ENCODE measurements at places on chromosomes 4 and X. TPM values are rescaled to one million over a fixed set of nuclear protein-coding genes. Genes with fewer than 3 reads are reported as not detected.

DNA sequence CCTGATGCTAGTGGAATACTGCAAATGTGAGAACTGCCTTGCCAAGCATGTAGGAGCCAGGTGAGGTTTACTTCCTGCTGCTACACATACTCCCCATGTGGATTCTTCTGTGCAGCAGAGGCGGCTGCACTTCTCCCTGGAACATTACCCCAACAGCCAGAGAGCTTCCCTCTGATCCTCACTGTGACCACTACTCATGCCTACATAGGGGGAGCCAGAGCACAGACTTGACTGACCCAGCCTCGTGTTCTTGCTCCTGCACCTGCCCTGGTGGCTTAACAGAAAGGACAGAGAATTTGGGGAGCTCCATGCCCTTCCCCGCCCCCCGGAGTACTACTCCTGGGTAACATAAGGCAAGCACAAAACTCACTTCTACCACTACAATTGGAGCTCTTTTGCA is 38.4 kb downstream of the UGT2A2 start:
- DNase-seq: no peak

DNA sequence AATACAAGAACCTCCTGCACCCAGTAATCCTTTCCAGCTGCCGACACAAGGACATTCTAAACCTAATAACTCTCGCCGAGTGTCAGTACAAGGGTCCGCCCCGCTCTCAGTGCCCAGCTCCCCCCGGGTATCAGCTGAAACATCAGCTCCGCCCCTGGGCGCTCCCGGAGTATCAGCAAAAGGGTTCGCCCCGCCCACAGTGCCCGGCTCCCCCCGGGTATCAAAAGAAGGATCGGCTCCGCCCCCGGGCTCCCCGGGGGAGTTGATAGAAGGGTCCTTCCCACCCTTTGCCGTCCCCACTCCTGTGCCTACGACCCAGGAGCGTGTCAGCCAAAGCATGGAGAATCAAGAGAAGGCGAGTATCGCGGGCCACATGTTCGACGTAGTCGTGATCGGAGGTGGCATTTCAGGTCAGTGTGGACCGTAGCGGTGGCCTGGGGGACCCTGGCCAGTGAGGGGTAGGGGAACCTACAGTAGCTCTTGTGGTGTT is at the start of gene MAOA:
Gene MAOA (plus strand): TSS at position 295 of the 490 bp plus-strand sequence. CDS start 43 bp downstream, at position 338.
- peak; percentile 92 for DNase-seq

GRCh38 chr4:125346616-125347015 is 31.9 kb downstream of the FAT4 start:
- DNase-seq: no peak

DNA sequence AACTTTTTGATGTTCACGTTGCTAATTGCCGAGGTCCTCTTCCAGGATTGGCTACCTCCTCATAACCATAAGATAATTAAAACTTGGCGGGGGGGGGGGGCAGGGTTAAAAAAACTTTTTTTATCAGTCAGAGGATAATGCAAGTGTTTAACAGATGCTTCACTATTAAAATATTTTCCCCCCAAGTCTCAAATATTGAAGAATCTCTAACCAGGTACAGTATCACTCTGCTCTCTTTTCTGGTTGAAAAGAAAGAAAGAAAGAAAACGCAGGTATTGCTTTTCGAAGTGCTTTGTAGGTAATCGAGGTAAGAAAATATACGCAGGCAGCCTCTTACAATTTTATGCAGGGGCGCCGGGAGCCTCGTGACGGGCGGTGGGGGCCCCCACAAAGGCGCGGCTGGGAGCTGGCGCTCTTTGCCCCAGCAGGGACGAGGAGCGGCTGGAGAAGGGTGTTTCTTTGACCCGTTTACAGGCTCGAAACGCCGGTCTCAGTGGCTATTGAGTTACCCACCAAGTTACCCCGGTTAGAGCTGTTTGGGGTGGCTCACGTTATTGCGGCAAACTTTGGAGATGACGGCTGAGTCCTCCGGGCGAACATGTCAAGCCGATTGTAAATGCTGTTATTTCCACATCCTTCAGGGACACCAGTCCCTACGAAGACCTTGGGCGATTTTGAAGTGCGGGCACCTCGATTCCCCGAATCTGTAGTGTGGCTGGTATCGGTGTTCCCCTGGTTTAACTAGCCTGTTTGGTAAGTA is 477 bp upstream of the HAND2 start:
- no peak for DNase-seq

- DNase-seq: no peak
Measured at GRCh38 chr4:16116493-16116990, 32.7 kb upstream of the PROM1 start.

- DNase-seq: peak; percentile 75
Measured at GRCh38 chr4:153142700-153143438, 61.4 kb upstream of the TRIM2 start.

DNA sequence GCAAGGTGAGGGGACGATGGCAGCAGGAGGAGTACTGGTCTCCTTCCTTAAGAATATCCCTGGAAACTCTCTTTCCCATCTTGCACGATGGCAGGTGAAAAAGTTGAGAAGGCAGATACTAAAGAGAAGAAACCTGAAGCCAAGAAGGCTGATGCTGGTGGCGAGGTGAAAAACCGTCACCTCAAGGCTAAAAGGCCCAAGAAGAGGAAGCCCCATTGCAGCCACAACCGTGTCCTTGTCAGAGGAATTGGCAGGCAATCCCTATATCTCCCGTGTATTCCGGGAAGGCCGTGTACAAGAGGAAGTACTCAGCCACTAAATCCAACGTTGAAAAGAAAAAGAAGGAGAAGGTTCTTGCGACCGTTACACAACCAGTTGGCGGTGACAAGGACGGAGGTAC is 40.0 kb downstream of the CRLF2 start:
- DNase-seq: no peak

- no peak for DNase-seq
Measured at GRCh38 chr4:94961420-94961819, 203.7 kb downstream of the BMPR1B start.

GRCh38 chr4:123524958-123525628 is 128.5 kb downstream of the SPRY1 start:
- no peak for DNase-seq

DNA sequence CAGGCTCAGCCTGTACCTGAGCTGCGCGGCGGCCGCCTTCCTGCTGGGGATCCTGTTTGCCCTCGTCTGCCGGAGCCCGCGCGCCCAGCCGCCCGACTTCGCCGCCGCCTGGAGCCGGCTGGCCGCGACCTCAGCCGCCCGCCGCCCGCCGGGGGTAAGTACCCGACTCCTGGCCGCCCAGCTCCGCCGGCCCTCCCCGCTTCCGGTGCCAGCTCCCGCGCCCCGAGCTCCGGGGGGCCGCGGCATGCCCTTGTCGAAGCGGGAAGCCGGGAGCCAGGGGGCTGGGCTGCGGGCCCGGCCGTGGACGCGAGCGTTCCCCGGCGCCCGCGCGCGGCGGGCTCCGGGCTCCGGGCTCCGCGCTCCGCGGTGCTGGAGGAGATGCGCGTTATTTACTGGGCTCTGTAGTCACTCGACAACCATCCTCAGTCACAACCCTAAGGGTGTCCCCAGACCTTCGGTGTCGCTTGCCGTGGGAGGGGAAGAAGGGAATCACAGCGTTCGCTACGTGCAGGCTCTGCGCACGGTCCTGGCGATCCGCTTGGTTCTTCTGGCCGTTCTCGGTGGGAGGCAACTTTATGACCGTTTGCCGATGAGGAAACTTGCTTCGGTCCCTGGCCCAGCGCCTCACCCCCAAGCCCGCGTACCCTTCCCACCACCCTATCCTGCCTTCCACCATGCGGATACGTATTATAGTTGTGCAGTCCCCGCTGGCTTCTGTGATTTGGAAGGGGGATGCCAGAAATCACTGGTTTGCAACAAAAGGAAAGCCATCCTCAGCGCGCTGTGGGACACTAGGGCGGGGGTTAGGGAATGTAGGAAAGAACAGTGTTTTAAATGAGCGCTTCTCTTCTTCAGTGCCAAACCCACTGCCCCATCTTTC is 944 bp downstream of the SNX25 start:
- DNase-seq: peak; percentile 71

GRCh38 chrX:40096395-40097091 is 1.2 kb downstream of the BCOR start:
- peak; percentile 76 for DNase-seq

DNA sequence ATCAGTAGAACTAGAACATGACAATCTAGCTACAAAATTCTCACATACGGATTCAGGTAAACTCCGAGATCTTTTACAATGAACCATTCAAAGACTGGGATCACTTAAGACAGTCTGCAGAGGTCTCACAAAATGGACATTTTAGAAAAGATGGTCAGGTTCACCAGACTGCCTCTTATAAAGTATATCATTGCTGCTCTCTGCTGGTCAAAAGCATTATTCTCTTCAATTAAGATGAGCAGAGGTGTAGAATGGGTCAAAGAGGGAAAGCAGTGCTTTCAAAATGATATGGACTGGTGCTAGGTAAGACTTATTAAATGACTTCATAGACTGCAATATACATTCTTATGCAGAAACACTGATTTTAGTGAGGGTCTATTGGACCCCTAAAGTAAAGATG is 434.7 kb downstream of the PACRGL start:
- no peak for DNase-seq

GRCh38 chr4:179751669-179752068 is 2309.4 kb upstream of the AGA start:
- DNase-seq: no peak

DNA sequence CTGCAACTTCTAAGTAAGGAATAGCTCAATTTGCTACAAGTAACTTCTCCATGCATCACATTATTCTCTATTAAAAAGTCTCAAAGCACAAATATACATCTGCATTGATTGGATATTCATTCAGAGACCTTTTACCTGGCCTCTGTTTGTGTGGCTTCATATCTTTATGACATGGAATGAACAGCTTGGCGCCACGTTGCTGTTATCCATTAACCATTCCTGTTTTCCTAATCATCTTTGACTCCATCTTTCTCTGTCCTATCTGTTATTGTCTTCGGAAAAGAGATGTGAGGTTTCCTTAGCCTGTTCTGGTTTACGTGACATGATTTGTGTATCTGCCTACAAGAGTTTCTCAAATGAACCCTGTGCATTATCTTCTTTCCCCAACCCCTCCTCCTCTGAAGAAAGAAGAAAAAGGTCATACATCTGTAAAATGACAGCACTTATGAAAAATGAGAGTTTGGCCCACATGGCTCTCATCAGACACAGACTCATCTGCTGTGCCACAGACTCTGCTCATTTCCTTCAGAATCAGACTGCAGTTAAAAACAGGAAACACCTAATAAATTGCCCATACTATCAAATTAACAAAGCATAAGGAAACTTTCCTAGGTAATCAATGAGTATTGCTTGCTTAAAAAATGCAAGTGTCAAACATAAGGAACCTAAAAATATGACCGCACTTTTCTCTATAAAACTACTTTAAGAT is 347.6 kb upstream of the FAM241A start:
- DNase-seq: no peak

- DNase-seq: peak; percentile 30
Measured at GRCh38 chr4:25970226-25970675, 56.2 kb downstream of the SMIM20 start.

DNA sequence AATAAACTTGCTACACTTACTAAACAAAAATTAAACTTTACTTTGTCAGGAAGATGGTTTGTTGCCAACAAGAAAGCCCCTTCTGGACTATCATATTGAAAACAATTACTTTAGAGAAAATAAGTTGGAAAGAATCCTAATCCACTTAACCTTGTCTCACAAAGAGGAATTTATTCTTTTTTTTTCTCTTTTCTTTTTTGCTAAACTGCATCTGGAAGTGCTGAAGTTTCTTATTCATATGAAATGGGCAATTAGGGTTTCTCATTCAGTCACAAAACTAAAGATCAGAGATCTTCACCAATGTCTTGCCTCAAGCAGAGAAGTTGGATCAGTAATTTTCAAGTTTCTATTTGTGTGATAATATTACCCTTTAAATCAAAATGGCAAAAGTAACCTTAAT is 234.9 kb upstream of the AMOT start:
- no peak for DNase-seq

DNA sequence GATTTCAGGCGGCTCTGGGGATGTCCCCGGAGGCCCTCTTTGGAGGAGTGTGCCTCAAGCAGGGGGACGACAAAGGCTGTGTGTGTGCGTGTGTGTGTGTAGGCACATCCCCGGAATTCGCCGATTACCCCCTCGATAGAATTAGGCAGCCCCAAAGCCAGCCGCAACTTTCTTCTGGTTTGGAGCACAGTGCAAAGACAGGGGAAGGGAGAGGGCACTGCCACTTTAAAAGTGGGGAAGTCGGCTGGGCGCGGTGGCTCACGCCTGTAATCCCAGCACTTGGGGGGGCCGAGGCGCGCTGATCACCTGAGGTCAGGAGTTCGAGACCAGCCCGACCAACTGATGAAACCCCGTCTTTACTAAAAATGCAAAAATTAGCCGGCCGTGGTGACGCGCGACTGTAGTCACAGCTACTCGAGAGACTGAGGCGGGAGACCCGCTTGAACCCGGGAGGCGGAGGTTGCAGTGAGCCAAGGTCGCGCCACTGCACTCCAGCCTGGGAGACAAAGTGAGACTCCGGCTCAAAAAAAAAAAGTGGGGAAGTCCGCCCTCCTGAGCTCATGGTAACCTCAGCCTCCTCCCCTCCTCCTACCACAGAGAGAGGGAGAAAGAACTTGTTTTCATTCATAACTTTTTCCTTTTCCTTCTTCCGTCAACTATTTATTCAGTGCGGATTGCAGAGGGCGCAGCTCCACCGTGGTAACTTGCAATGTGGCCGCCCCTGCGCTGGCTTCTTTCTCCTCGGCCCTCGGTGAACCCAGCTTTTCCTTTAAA is 2.4 kb downstream of the SPRY1 start:
- DNase-seq: peak; percentile 82

GRCh38 chr4:25065932-25066590 is 35.3 kb upstream of the LGI2 start:
- no peak for DNase-seq

DNA sequence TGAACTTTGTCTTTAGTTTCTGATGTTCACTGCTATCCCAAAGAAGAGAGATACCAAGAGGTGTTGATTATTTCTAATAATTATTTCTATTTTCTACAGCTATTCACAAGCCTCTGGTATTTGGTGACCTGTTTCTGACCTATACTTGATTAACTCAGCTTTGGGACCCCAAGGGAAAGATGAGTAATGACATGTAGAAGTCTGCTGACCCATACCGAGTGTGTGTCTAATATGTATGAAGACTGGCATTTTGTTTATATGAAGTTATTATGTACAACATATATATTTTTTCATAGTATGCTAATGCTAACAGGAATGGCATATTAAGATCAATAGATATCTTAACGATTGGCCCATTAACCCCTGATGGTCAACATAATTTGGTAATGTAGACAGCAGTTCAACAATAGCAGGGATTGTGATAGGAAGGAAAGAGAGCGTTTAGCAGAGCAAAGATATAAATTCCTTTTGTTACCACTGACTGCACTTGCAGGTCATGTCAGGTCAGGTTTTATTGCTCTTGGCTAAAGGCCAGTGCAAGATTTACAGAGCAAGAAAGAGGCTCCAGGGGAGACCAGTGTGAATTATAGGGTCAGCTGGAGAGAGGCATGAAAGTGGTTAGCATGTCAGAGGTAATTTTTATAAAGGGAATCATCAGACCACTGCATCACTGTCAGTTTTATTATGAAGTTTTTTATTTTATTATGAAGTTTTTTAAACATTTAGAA is 94.7 kb upstream of the DIPK2B start:
- peak; percentile 56 for DNase-seq

GRCh38 chr4:151530230-151530629 is 121.3 kb downstream of the FHIP1A start:
- DNase-seq: no peak

MAGEA2 gene
- not detected for total RNA-seq

FABP2 gene
- 130 TPM for total RNA-seq

ANXA3 gene
- total RNA-seq: 22.8 TPM

CLDN2 gene
- total RNA-seq: 36.3 TPM

SLC34A2 gene
- total RNA-seq: 5.2 TPM

POU3F4 gene
- total RNA-seq: not detected

LIMCH1 gene
- total RNA-seq: 56.9 TPM

KLHL4 gene
- total RNA-seq: 0.28 TPM

FGF5 gene
- total RNA-seq: not detected

GPM6B gene
- total RNA-seq: 2.4 TPM

IQCM gene
- total RNA-seq: not detected
